Hepatocyte (in vitro differentiated cells): ENCODE measurements at places on chromosomes 3 and 15. TPM values are rescaled to one million over a fixed set of nuclear protein-coding genes. Genes with fewer than 3 reads are reported as not detected.

EXOSC7 gene
- total RNA-seq = 46.7 and 53.3 TPM in 2 replicates

- no peaks in the 10 kb centered on the region for H3K36me3 ChIP-seq
- no peaks in the 10 kb centered on the region for H3K27me3 ChIP-seq
- no peak for DNase-seq
- H3K4me3 ChIP-seq = no peak overlapping the region
Observed at GRCh38 chr15:101107625-101108460, 144.0 kb downstream of the CHSY1 start.

GRCh38 chr3:164465172-164465571 lies 613.1 kb downstream of the SI start:
- no peak overlapping the region for H3K27ac ChIP-seq
- no peak for DNase-seq

RHOV gene
- total RNA-seq = 1.2 and 1.7 TPM in 2 replicates

GRCh38 chr3:197549261-197549885 lies 6.4 kb downstream of the BDH1 start:
- no peaks in the 10 kb centered on the region for H3K36me3 ChIP-seq
- DNase-seq = no peak
- no peak overlapping the region for H3K4me3 ChIP-seq
- peaks cover 11% of the 10 kb centered on the region for H3K4me1 ChIP-seq

PPM1L gene
- 13.1 and 13.6 TPM in 2 replicates for total RNA-seq

FBLN2 gene
- total RNA-seq = 73.8 and 75.8 TPM in 2 replicates

DNA sequence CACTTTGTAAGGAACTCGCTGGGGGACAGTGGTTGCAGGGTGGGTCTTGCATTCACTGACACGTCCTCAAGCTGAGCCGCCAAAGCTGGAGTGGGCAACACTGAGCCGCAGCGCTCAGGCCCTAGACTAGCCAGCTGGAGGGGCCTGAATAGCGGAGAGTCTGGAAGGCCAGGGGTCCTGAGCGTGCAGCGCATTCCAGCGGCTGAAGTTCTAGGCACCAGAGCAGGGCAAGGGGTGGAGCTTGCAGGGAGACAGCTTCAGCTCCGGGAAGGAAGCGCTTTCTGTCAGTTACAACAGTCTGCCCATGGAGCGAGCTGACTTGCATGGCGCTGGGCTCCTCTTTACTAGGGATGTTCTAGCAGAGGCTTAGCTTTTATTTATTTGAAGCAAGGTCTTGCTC lies 2.7 kb downstream of the MAP6D1 start:
- H3K27ac ChIP-seq = no peak overlapping the region
- no peak for DNase-seq
- no peaks in the 10 kb centered on the region for H3K27me3 ChIP-seq
- H3K4me1 ChIP-seq = peaks cover 8% of the 10 kb centered on the region
- H3K4me3 ChIP-seq = no peak overlapping the region

DNA sequence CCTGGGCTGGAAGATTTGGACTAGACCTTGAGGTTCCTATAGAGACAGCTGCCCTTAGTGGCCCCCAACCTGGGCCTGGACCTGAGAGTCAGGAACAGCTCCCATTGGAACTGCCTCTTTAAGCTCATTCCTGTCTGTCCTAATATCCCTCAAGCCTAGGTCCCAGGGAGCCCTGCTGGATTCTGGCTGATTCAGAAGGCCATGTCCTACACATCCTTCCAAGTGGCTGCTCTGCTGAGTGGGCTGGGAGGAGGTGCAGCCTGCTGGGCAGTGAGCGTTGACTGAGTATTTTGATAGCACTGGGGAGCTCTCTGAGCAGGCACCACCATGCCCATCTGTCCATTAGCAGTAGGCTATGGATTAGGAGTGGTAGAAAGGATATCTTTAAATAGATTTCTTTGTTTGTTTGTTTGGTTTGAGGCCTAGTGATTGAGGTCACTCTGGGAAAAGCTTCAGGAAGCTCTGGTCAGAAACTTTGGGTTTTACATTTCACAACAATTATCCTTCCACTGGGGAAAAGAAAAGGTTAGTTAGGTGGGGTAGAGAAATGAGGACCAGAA lies 54.6 kb upstream of the ATOSA start:
- H3K4me3 ChIP-seq = no peak overlapping the region
- no peaks in the 10 kb centered on the region for H3K27me3 ChIP-seq
- H3K27ac ChIP-seq = no peak overlapping the region
- H3K36me3 ChIP-seq = no peaks in the 10 kb centered on the region
- no peak for DNase-seq

TRAT1 gene
- not detected in 2 replicates for total RNA-seq

GPR15 gene
- not detected in 2 replicates for total RNA-seq

DNA sequence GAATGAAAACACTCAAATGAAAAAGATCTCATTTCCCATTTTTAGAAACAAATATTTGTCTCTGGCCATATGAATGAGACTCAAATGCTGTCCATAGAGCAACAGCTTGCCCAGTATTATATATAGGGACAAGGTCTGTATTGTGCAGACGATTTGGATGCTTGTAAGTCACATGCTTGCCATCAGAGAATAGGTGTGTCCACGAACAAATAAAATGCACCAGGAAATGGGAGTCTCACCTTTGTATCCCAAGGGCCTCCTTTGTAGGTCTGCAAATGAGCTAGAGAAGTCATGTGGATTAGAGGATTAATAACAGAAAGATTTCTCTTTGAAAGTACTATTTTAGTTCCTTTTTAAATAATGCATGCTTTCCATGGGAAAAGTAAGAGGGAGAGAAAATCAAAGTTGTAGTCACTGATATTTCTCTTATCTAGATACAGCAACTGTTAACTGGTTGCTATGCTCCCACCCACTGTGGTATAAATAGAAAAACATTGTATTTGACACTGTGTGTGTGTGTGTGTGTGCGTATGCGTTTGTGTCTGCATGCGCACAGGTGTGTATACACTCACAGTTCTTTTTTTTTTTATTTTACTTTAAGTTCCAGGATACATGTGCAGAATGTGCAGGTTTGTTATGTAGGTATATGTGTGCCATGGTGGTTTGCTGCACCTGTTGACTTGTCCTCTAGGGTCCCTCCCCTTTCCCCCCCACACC lies 383.4 kb upstream of the ARRDC4 start:
- no peak for DNase-seq
- no peak overlapping the region for H3K4me3 ChIP-seq
- H3K36me3 ChIP-seq = no peaks in the 10 kb centered on the region

GRCh38 chr15:73051391-73051806 lies 864 bp upstream of the NEO1 start:
- H3K27me3 ChIP-seq = no peaks in the 10 kb centered on the region
- peak overlapping the region; percentile 98 for H3K4me3 ChIP-seq
- peaks cover 16% of the 10 kb centered on the region for H3K4me1 ChIP-seq
- H3K36me3 ChIP-seq = no peaks in the 10 kb centered on the region

CBLB gene
- total RNA-seq = 29.2 and 56.0 TPM in 2 replicates

DNA sequence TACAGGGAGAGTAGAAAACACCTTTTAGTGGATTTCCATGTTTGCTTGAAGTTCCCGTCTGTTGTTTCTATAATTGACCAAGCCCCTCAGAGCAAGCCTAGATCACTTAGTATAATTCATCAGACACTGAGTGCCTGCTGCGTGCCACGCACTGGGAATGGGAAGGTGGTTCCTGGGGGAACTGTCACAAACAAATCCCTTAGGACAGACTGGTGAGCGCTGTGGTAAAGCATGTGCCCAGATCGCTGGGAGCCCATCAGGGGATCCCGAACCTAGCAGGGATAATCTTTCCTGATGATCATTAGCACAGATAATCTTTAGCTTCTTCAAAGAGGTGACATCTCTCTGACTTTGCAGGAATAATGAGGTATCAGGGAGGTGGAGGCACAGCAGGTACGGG lies 9.6 kb downstream of the MRPS11 start:
- H3K36me3 ChIP-seq = no peaks in the 10 kb centered on the region
- H3K4me3 ChIP-seq = no peak overlapping the region
- no peak for DNase-seq
- no peak overlapping the region for H3K27ac ChIP-seq
- no peaks in the 10 kb centered on the region for H3K27me3 ChIP-seq
- H3K4me1 ChIP-seq = no peaks in the 10 kb centered on the region

DNA sequence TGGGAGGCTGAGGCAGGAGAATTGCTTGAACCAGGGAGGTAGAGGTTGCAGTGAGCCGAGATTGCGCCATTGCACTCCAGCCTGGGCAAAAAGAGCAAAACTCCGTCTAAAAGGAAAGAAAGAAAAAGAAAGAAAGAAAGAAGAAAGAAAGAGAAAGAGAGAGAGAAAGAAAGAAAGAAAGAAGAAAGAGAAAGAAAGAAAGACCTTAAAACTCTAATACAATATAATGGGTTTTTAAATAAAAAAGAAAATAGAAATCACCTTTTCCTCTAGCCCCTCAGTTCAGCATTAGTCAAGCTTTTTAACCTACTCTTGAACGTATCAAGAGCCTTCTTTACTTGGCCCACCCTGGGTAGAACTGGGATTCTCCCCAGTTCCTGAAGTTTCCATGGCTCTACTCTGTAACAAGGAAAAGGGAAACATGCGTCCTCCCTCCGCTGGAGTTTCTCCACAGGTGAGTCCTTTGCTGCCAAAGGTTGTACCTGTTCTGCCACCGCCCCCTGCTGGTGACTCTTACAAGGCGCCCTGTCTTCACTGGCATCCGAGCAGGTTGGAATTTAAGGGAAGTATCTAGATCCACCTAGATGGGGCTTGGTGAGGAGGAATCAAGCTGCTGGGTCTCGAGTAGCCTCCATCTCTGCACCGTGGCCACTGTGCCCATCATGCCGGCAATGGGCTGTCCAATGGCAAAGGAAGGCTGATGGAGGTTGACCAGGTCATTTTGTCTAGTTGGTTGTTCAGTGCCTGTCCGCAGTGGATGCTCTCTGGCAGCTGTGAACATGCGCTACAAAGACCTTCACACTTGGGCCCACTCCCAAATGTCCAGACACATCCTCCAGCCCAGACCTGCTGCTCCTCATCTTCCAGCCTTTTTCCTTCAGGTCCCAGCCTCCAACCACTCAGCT lies 20.6 kb upstream of the EPHB3 start:
- H3K27ac ChIP-seq = no peak overlapping the region
- no peaks in the 10 kb centered on the region for H3K4me1 ChIP-seq
- H3K27me3 ChIP-seq = peaks cover 14% of the 10 kb centered on the region
- no peak overlapping the region for H3K4me3 ChIP-seq
- H3K36me3 ChIP-seq = no peaks in the 10 kb centered on the region
